Mammary epithelial cell (primary cell): ENCODE measurements at places on chromosomes 12 and 14.

DNA sequence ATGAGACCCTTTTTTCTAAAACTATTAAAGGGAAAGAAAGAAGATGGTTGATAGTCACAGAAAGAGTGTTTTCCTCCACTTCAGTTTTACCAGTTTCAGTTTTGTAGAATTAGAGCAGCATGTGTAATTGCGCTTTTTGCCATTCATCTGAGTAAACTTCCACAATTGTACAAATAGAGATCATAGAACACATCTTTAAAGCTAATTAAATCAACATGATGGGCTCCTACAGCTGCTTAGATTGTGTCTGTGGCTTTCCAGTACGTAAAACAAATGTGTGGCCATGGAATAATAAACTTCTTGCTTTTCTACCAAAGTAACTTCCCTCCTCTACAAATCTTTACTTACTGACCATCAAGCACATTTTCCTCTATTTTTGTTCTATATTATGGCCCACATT, 84.2 kb upstream of the LRIG3 start:
- no peak for DNase-seq

GRCh38 chr12:31321897-31322228, 4.1 kb downstream of the SINHCAF start:
- DNase-seq: no peak

DNA sequence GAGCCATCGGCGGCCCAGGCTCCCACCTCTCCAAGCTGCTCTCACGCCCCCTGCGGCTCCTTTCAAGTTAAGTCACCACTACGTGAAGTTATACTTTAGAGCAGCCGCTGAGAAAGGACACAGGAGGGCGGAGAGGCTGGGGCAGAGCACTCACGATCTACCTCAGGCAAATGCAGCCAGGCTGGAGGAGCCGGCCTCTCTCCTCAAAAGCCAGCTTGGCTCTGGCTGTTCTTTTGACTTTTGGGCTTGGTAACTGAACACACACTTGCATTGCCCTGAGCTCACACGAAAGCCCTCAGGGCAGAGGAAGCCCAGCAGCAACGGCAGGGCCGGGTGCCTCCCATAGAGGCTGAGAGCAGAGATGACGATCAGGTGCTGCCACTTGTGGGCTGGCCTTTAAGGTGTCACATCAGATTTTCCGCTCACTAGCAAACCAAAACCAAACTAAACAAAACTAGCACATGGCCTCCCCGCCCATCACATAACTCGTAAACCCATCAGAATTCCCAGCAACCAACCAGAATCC, 75.2 kb downstream of the PITPNM2 start:
- DNase-seq: no peak

DNA sequence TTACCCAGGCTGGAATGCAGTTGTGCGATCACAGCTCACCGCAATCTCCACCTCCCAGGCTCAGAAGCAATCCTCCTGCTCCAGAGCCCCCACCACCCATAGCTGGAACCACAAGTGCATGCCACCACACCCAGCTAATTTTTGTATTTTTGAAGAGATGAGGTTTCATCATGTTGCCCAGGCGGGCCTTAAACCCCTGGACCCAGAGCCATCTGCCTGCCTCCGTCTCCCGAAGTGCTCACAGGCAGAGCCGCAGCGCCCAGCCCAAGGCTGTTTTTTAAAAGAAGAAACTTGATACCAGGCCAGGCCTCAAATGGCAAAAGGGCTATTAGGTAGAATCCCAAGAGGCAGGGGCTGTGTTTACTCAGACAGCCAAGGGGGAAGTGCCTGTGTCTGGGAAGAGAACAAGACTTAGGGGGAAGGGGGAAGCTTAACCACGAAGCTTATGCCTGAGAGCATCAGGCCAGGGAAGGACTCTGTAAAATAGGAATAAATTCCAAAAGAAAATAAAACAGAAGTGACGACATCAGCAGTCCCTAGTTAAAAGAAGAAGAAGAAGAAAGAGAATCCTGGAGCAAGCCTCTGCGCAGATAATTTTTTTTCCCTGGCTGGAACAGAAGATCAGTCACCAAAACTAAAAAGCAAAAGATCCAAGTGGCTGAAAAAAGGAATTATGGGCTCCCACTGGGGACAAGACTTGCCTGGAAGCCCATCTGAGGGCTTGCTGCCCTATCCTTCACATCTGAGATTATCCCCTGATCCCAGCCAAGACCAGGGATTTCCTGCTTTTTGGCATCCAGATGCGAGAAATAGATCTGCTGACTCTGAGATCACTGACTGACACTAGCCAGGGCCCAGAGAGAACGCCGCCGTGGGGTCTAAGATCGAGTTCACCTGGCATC, 170.5 kb downstream of the NDUFA12 start:
- no peak for DNase-seq

GRCh38 chr12:17302001-17302400, 696.0 kb upstream of the LMO3 start:
- DNase-seq: no peak

DNA sequence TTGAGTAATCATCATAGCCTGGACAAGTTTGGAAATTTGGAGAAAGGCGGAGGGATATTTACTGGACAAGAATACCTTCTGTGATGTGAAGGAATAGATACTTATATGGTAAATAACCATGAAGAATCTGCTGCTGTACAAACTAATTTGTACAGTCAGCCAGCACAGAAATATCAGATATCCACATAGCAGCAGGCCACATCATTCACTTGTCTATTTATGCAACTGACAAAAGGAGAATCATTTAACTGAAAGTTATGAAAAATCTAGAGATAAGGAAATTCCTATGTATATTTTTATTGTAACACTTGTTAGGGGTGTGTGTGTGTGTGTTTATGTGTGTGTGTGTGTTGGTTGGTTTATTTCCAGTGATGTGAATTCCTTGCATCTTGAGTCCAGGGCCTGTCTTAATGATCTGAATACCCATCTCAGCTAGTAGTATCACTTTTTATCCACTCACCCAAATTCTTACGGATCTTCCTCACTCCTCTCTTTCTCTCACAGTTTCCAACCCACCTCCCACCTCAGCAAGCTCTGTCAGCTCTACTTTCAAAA, 10.5 kb upstream of the LRIG3 start:
- DNase-seq: no peak

GRCh38 chr12:75419841-75420240, 29.0 kb downstream of the GLIPR1L2 start:
- DNase-seq: no peak

DNA sequence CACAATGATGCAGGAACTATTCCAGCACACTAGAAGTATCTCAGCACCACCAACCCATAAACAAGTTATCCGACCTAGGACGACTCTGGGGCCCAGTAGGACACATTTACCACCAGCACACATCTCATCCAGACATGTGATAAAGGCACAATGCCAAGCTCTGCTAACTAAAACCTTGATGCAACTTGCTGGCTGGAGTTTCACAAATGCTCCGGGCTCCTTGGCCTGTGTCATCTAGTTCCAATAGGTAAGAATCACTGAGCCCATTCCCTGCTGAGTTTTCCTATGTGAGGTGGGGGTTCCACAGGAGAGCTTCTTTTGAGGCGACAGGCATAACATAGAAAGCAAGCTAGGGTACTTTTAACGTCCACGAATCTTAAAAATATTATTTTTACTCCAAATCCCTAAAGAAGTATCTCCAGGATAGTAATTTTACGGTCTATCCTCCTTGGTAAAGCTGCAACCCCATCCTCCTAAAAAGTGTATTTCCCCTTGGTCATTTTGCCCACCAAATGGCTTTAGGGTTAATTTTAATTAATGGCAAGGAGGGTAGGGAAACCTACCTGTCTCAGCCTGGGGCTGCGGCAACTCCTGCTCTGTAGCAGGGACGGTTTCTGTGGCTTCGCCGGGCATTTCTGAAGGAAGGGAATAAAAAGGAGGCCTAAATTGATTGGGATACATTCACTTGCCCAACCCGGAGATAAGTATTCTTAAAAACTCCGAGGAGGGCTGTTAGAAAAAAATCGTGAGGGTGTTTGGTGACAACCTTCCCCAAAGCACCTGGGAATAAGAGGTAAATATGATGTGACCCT, 1.0 kb downstream of the NACA start:
- peak; percentile 75 for DNase-seq

DNA sequence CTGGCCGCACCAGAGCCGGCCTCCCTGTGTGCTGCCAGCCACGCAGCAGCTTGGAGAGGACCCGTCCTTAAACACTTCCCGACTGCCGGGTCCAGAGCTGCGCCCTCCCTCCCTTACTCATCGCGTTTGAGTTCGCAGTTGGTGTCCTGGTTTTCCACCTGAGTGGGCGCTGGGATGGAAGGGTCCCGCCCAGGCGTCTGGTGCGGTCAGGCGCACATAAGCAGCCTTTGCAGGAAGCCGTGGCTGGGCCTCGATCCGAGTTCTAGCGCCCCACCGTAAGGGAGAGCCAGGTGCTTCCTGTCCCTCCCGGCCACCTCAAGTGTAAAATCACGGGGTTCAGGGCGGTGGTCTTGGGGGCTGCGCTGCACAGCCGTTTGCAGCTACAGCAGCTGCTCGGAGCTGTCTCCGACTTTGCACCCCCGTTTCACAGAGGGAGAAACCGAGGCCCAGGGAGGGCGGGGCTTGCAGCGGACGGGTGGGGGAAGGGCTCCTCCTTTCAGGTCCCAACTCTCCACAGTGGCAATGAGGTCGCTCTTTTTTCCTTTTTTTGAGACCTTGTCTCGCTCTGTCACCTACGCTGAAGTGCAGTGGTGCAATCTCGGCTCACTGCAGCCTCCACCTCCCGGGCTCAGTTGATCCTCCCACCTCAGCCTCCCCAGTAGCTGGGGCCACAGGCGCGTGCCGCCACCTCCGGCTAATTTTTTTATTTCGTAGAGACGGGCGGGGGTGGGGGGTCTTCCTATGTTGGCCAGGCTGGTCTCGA, 51.3 kb downstream of the LRCOL1 start:
- no peak for DNase-seq

- DNase-seq: no peak
Observed at GRCh38 chr14:90661866-90662265, 154.4 kb downstream of the TTC7B start.

GRCh38 chr14:31543969-31544799, 17.0 kb upstream of the NUBPL start:
- DNase-seq: no peak

DNA sequence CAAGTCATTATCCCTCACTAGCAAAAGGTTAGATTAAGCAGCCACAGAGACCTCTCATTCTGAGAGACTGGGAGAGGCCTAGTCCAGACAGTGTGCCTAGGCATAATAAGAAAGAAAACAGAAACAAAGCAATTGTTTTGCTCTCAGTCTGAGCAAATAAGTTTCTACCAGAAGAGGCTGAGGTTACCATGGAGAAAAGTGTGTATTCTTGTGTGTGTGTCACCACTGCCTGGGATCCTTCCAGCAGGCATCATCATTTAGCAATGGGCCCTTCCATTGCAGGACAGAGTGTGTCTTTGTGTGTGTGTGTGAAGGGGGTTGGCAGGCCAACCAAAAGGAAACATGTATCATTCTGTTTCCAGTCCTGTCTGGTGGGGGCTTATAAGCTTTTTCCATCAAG, 3.7 kb downstream of the EFS start:
- peak; percentile 37 for DNase-seq

DNA sequence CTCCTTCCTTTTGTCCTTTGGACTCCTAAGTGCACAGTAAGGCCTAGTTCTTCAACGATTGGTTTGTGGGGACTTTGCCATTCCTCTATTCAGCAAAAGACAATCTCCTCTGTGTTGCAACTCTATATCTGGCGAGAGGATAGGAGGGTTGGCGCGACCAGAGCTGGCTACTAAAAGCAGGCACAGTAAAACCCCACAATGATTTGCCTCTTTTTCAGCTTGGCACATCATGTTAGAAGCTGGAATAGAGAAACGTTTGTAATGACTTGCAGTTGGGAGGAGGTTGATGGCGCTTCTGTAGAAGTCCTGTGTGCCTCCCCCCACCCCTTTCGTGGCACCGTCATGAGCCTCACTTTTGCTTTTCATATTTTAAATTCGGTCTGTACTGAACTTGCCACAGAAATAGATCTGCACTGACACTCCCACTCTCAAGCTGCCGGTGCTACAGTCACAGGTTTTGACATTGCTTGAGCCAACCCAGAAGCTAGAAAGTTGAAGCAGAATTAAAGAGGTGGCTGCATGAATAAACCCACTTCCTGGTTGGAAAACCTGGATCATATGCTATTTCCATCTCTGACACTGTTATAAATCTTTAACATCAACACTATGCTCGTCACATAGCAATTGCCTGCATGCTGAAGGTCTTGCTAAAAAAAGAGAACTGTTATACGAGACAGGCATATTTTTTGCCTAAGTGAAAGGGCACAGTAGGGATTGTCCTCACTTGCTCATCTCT, 315.3 kb upstream of the PRICKLE1 start:
- no peak for DNase-seq

DNA sequence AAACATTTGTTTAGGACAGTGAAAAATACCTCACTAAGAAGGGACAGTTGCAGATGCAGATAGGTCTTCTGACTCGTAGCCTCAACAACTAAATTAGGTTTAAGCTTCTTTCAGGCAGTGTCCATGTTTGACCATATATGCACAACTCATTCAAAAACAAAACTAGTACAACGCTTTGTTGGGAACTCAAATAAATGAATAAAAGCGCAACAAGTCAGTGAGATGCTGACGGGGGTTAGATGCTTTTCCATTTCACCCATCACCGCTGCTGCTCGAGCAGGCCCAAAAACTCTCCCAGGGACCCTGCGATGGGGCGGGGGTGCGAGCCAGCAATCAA, 633 bp downstream of the RPAP3 start:
- DNase-seq: peak; percentile 13
